Spleen (tissue), 13 donors: ENCODE measurements at places on chromosomes 6 and 20. TPM values are rescaled to one million over a fixed set of nuclear protein-coding genes. Genes with fewer than 3 reads are reported as not detected.
A peak's percentile ranks its signal among the peaks of the same experiment; 100 is the strongest.

DNA sequence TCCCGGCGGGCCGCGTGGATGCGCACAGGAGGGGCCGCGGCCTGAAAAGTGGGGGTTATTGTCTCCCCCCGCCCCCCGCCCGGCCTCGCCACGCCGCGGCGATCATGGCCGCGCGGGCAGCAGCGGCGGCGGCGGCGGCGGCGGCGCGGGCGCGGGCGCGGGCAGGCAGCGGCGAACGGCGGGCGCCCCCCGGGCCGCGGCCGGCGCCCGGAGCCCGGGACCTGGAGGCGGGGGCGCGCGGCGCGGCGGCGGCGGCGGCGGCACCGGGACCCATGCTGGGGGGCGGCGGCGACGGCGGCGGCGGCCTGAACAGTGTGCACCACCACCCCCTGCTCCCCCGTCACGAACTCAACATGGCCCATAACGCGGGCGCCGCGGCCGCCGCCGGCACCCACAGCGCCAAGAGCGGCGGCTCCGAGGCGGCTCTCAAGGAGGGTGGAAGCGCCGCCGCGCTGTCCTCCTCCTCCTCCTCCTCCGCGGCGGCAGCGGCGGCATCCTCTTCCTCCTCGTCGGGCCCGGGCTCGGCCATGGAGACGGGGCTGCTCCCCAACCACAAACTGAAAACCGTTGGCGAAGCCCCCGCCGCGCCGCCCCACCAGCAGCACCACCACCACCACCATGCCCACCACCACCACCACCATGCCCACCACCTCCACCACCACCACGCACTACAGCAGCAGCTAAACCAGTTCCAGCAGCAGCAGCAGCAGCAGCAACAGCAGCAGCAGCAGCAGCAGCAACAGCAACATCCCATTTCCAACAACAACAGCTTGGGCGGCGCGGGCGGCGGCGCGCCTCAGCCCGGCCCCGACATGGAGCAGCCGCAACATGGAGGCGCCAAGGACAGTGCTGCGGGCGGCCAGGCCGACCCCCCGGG, 637 bp downstream of the ARID1B start:
- H3K27me3 ChIP-seq = no peaks in the 10 kb centered on the region
- DNase-seq = peak; percentile 95
- peak overlapping the region; percentile 98 for H3K27ac ChIP-seq
- H3K36me3 ChIP-seq = no peaks in the 10 kb centered on the region
- H3K4me3 ChIP-seq = peak overlapping the region; percentile 90
- peaks cover 37% of the 10 kb centered on the region for H3K4me1 ChIP-seq

DNA sequence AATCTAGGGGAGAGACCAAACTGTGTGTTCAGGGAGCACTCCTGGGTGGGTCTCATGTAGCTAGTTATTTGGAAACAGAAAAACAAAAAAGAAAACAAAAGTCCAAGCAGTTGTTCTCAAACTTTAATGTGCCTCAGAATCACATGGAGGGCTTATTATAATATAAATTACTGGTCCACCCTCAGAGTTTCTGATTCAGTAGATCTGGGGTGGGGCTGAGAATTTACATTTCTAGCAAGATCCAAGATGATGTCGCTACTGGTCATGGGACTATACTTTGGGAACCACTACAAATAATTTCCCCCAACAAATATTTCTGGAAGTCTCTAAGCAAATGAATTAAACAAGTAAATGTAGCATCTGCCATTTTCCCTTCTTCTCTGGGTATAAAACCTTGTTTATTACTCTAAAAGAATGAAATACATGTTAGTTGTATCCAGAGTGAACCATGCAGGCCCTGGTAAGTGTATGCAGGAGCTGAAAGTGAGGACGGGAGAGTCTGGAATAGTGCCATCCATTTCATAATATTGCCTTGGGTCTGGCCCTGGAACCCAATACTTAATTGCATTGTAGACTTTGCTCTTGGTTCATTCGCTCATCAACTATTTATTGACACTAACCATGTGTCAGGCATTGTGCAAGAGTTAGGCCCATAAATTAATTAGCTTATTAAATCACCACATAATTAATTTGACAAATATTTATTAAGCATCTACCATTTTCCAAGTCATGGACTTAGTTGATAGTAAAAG, 490.8 kb downstream of the EPM2A start:
- H3K4me3 ChIP-seq = no peak overlapping the region
- H3K27ac ChIP-seq = no peak overlapping the region
- no peaks in the 10 kb centered on the region for H3K36me3 ChIP-seq
- H3K4me1 ChIP-seq = no peaks in the 10 kb centered on the region

DNA sequence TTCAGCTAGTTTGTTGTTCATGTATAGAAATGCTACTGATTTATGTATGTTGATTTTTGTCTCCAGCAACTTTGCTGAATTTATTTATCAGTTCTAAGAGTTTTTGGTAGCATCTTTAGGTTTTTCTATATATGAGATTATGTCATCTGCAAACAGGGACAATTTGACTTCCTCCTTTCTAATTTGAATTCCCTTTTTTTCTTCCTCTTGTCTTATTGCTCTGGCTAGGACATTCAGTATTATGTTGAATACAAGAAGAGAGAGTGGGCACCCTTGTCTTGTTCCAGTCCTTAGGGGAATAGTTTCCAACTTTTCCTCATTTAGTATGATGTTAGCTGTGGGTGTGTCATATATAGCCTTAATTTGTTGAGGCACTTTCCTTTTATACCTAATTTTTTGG, 58.2 kb downstream of the CDH26 start:
- H3K36me3 ChIP-seq = no peaks in the 10 kb centered on the region
- no peak overlapping the region for H3K4me3 ChIP-seq
- H3K27me3 ChIP-seq = no peaks in the 10 kb centered on the region

GRCh38 chr6:99276747-99277146, 72.7 kb downstream of the FAXC start:
- H3K4me3 ChIP-seq = no peak overlapping the region
- no peaks in the 10 kb centered on the region for H3K27me3 ChIP-seq
- H3K4me1 ChIP-seq = no peaks in the 10 kb centered on the region
- H3K27ac ChIP-seq = no peak overlapping the region
- H3K36me3 ChIP-seq = no peaks in the 10 kb centered on the region

The ALDH5A1 gene
- polyA plus RNA-seq = 7.6 TPM

The ADA gene
- polyA plus RNA-seq = 25.0 TPM

The ATP9A gene
- polyA plus RNA-seq = 1.2 TPM

GRCh38 chr6:28927846-28928245, 4.1 kb upstream of the TRIM27 start:
- DNase-seq = no peak
- no peak overlapping the region for H3K4me3 ChIP-seq
- peaks cover 10% of the 10 kb centered on the region for H3K4me1 ChIP-seq
- H3K36me3 ChIP-seq = no peaks in the 10 kb centered on the region

The BMP5 gene
- polyA plus RNA-seq = not detected

DNA sequence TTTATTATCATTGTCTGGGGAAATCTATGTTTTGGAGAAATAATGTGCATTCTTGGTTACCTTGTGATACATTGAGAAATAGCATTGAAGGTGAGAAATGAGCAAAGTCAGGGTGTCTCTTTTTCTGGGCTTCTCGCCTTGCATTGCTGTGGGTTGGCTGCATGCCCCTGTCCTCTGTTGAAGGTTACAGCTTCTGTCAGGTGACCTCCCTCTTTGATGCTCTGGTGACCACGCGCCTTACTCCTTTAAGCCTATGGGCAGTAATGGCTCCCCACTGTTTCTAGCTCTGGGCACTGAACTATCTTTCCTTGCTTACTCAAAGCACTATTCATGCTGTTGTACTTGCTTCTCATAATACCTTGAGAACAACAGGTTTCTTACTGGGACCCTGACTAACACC, 14.6 kb downstream of the ADGRB3 start:
- no peaks in the 10 kb centered on the region for H3K4me1 ChIP-seq
- H3K4me3 ChIP-seq = no peak overlapping the region

The SIRPB2 gene
- 4.7 TPM for polyA plus RNA-seq

DNA sequence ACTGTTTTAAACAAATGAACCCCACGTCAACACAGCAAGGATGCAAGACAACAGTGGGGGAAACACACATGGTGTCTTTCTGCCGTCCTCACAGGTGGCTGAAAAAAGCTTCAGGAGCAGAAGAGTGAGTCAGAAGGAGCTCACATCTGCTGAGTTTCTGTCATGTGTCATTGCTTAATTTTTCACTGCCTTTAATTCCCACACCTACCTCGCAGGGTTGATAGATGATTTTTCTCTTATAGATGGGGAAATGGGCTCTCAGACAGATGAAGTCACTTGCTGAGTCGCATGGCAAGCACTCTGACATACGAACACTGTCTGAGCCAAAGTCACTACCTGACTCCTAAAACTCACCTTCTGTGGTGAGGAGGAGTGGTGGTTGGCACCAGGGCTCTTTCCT, 28.3 kb upstream of the CARMIL1 start:
- H3K36me3 ChIP-seq = no peaks in the 10 kb centered on the region
- no peak overlapping the region for H3K4me3 ChIP-seq
- H3K4me1 ChIP-seq = no peaks in the 10 kb centered on the region
- H3K27ac ChIP-seq = no peak overlapping the region

DNA sequence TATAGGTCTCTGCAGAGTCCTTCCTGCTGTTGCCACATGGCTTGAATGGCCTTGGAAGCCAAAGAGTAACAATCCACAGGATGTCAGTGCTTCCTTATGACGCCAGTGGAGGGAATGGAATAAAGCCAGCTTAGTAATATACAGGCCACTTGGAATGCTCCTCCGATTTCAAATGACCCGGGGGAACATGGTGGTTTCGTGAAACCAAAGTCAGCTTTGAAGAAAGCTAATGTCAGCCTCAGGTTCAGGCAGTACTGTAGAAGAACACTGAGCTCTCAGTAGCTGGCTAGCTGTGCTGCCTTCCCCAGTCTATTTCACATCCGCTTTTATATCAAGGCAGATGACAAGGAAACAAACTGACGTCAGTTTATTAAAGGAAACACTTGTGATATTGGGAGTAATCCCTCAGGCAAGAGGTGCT, 189.1 kb downstream of the DTNBP1 start:
- H3K4me3 ChIP-seq = no peak overlapping the region
- H3K4me1 ChIP-seq = peaks cover 57% of the 10 kb centered on the region
- peaks cover 15% of the 10 kb centered on the region for H3K36me3 ChIP-seq
- DNase-seq = no peak
- H3K27ac ChIP-seq = peak overlapping the region; percentile 69

DNA sequence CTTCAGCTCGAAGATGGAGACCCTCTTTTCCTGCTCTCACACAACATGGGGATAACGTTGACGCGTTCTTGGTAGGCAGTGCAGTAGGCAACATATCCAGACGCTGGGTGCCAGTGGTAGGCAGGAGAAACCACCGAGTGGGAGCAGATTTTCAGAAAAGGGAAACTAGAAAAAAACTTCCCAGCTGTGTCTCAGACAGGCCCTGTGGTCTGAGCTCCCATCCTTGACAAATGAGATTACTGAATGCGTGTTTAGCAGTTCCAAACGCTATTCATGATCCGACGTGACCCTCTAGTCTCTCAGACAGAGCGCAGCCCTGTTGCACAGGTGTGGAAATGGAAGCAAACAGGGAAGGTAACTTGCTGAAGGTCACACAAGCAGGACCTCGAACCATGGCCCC, 83.9 kb upstream of the DUSP22 start:
- no peak for DNase-seq
- no peaks in the 10 kb centered on the region for H3K36me3 ChIP-seq
- H3K27ac ChIP-seq = no peak overlapping the region
- peaks cover 22% of the 10 kb centered on the region for H3K4me1 ChIP-seq

- no peak overlapping the region for H3K27ac ChIP-seq
- no peak for DNase-seq
- no peaks in the 10 kb centered on the region for H3K27me3 ChIP-seq
- H3K36me3 ChIP-seq = no peaks in the 10 kb centered on the region
Measured at GRCh38 chr6:161844804-161845203, 570.9 kb upstream of the AGPAT4 start.

DNA sequence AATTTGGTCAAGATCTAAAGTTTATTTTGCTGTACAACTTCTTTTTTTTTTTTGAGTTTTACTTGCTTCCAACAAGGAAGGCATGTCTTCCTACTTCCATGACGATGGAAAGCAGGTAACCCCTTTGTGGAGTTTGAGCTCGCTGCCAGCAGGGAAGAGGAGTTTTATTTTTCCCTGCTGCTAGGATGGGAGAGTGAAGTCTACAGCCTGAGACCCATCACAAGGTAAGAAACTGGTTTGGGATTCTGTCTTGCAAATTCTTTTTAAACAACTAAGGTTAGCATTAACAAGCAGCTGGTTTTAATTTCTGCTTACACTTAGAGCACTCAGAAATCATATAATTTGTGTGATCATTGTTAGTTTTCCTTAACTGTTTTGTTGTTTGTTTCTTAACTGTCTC, 108.0 kb upstream of the MAP3K4 start:
- no peak for DNase-seq
- no peaks in the 10 kb centered on the region for H3K27me3 ChIP-seq
- no peaks in the 10 kb centered on the region for H3K4me1 ChIP-seq

- no peak overlapping the region for H3K4me3 ChIP-seq
- no peaks in the 10 kb centered on the region for H3K4me1 ChIP-seq
- H3K27me3 ChIP-seq = no peaks in the 10 kb centered on the region
Measured at GRCh38 chr6:70905742-70906141, 51.1 kb downstream of the B3GAT2 start.

GRCh38 chr6:144315981-144316861, 31.1 kb downstream of the UTRN start:
- H3K4me1 ChIP-seq = peaks cover 51% of the 10 kb centered on the region
- H3K36me3 ChIP-seq = no peaks in the 10 kb centered on the region
- no peaks in the 10 kb centered on the region for H3K27me3 ChIP-seq
- H3K4me3 ChIP-seq = no peak overlapping the region

The TFEB gene
- 97.4 TPM for polyA plus RNA-seq

DNA sequence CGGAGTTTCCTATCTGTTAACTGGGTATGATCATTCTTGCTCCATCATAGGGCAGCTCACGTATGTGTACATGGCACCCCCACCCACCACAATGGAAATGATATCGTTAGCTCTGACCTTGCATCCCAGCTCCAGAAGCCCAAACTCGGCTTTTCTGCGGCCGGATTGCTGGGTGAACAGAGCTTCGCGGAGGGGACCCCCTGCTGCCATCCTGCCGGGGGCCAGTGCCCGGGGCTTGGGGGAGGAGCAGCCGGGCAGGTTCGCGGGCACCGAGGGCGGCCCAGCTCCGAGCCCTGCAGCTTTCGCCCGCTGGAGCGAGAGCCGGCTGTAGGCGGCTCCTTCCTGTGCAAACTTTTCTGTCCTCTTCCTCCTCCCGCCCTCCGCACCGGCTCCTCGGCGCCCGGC, 24.9 kb upstream of the FUCA2 start:
- H3K4me1 ChIP-seq = peaks cover 42% of the 10 kb centered on the region
- peak; percentile 91 for DNase-seq
- no peaks in the 10 kb centered on the region for H3K27me3 ChIP-seq
- H3K4me3 ChIP-seq = peak overlapping the region; percentile 56
- no peaks in the 10 kb centered on the region for H3K36me3 ChIP-seq
- H3K27ac ChIP-seq = peak overlapping the region; percentile 76

DNA sequence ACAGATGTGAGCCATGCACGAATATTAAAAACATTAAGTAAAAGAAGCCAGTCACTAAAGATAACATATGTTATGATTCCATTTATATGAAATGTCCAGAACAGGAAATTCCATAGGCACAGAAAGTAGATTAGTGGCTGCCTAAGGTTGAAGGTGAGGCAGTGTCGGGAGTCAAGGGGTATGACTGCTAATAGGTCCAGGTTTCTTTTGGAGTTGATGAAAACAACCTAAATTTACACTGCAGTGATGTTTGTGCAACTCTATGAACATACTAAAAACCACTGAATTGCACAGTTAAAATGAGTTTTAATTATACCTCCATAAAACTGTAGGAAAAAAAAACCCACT, 14.4 kb downstream of the SRPK1 start:
- H3K4me1 ChIP-seq = no peaks in the 10 kb centered on the region
- no peaks in the 10 kb centered on the region for H3K27me3 ChIP-seq
- H3K36me3 ChIP-seq = peaks cover 61% of the 10 kb centered on the region
- no peak overlapping the region for H3K27ac ChIP-seq
